Activated CD8-positive, alpha-beta memory T cell treated with anti-CD3 and anti-CD28 coated beads for 1 hour (primary cell): ENCODE measurements at places on chromosomes 11 and 22.

- DNase-seq, result no peak
Measured at GRCh38 chr11:44886790-44887140, 63.9 kb downstream of the TP53I11 start.

DNA sequence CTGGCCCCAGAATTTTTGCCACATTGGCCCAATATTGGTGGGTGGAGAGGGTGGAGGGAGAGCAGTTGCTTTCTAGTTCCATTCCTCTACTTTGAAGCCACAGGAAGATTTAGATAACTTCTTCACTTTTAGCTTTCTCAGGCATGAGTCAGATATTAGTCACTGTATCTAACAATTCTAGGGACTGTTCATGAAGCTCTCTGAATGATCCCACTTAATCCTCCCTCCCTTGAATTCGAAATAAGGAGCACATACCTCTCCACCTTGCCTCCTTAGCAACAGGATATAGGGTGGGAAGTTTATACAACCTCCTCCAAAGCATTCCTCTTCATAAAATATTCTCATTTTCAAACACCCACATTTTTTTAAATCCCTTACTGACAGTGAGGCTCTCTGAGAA lies 13.5 kb downstream of the FSHB start:
- no peak for DNase-seq

DNA sequence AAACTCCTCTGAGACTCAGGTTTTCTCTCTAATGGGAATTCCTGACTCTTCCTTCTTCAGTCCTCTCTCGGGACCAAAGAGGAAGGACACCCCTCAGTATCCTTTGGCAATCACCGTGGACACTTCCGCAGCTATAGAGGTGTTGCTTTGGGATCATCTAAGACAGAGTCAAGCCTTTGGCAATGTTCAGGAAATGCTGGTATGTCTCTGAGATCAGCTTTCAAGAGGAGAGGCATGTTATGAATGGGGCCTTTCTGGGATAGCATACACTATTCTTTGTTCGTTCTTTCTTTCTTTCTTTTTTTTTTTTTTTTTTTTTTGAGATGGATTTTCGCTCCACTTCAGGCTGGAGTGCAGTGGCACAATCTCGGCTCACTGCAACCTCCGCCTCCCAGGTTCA lies 14.2 kb upstream of the OLFML1 start:
- DNase-seq, result no peak

DNA sequence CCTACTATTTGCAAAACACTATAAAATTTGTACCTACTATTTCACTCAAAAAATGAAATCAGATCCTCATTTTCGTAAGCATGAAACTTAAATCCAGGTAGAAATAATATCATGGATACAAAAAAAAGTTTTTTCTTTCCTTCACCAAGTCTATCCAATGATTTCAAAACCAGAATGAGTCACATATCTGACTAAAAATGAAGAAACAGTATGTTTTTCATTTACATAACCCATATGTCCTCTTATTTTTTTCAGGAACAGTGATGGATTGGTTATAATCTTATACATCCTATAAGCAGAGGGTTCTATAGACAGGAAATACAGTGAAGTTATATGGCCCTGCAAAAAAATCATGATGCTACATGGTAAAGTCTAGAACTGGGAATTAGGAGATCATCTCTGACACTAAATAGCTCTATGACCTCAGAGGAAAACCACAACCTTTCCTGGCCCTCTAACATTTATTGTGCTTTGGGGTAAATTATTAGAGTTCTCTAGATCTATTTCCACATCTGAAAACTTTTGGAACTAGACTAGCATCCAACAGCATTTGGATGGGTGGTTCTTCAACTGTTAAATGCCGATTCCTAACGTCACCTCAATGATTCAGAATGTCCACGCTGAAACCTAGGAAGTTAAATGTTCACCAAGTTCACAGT lies 10.9 kb downstream of the MTMR2 start:
- no peak for DNase-seq

DNA sequence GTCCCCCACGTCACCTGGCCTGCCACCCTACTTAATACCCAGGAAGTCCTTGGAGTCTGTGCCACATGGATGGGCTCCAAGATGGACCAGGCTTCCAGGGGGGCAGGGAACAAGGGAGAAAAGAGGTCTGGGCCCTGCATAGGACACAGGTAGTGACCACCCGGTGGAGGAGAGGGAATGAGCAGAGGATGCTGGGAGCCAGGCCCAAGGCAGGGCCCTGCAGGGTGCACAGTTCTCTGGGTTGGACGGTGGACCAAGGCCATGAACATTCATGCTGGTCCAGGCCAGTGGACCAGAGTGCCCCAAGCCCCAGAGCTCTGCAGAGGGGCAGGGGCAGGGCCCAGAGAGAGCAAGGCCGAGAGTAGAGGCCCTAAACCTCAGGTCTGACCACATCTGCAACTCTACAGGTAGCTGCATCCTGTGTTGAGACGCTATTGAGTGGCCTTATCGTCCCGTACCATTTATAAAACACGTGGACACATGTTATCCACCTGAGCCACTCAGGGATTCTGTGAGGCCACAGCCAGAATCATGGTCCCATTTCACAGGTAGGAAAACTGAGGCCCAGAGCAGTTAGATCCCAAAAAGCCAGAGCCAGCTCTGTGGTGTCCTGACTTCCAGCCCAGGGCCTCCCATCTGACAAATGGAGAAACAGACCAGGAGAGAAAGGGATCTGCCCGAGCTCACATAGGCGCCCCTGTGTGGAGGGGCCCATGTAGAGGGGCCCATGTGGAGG lies 46.4 kb downstream of the IGLL5 start:
- no peak for DNase-seq

DNA sequence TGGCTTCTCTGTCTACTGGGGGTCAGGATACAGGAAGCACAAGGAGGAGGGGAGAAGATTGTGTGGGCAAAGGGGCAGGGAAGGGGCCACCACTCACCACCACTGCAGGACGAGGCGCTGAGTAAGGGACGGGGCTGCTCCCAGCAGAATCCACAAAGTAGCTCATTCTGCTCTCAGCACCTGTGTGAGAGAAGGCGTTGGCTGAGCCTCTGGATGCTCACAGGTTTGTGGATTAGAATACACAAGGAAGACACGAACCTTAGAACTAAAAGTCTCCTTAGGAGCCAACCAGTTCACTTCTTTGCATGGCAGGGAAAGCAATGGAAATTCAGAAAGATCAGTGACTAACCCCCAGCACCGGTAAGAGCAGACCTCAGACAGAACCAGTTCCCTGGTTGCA lies 14.4 kb downstream of the ETS1 start:
- DNase-seq, result no peak

DNA sequence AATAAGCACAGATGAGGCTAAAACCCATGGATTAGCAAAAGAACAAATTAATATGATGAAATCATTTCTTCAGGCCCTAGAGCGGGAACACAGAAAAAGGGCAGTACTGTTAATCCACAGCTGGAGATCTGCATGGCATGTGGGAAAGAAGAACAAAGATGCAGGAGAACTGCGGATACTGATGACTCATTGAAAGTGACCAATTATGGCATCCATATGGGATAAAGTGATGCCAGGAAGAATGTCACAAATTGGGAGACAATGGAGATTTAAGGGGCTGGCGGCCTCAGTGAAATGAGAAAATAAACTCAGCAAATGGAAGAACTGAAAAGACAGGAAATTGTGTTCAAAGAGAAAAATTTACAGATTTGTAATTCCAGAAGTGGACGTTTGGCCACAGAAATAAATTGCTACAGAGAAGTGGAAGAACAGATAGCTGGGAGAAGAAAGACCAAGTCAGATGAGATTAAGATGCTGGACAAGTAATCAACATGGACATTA lies 39.4 kb downstream of the SIK3 start:
- no peak for DNase-seq
